ENCODE measurements at places on chromosomes 6 and 20.

DNA sequence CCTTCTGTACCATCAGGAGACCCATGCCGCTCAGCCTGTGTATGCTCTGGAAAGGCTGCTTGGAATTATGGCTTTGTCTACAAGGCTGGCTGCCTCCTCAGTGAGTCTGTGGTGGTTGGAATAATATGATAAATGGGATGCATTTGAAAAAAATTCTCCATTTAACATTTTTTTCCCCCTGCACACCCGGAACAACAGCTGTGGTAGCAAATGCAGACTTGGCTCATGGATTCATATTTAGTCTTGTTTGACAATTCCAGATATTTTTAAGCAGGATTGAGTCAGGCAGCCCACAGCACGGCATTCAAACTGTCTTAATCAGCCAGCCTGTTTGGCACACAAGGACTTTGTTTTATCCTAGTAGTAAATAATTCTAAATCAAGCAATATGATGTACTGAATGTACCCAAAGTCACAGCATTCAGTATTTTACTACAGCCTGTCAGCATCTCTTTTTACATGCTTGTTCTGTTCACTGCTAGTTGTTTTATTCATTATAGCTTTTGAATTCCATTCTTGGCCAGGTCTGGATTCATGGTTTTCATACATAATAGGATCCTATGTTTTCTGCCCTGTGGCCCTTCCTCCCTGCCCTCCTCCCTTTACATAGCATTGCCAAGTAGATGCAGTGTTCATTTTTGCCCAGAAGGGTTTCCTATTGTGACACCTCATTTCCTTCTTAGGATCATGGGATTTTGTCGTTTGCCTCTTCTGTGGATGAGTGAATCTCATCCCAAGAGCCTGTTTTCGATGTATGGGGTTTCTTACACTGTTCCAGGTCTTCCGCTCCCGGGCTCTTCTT lies 68.1 kb downstream of the LRRC1 start:
- no peak for DNase-seq

DNA sequence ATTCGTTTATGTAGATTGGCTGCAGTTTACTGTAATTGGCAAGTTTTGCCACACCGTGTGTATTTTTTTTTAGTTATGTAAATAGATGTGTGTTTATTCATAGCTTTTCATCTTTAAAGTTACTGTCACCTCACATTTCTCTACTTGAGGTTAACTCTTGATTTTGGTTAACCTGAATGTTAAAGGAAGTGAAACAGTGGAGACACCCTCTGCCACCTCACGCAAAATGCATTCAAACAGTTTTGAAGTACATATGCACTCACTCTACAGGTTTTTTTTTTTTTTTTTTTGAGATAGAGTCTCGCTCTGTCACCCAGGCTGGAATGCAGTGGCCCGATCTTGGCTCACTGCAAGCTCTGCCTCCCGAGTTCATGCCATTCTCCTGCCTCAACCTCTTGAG lies 17.7 kb downstream of the OR2A4 start:
- DNase-seq: no peak

GRCh38 chr6:157066781-157067491 lies 256.4 kb downstream of the TMEM242 start:
- no peak for DNase-seq

- DNase-seq: no peak
These were observed 252.6 kb downstream of the DLL1 start for GRCh38 chr6:170038251-170038650.

DNA sequence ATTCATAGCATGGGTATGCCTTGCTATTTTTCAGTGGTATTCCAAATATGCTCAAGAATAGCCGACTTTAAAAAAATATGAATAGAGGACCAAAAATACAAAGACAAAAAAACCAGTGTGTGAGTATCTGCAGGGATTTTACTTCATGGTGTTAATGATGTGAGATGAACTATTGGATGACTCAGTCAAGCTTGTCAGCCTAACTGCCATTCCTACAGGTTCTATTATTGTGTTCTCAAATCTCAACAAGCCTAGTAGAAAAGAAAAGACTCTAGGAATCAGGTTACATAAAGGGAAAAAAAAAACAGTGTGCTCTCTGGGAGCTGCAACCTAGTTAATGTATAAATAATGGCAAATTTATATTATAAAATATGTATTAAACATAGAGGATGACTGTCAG lies 588.4 kb upstream of the BTBD3 start:
- no peak for DNase-seq

GRCh38 chr6:6788394-6789032 lies 200.0 kb downstream of the LY86 start:
- DNase-seq: no peak

GRCh38 chr6:114008331-114008730 lies 37.4 kb upstream of the HDAC2 start:
- no peak for DNase-seq

GRCh38 chr20:62549499-62550086 lies 73.8 kb upstream of the GATA5 start:
- DNase-seq: no peak

- DNase-seq: no peak
These were observed 1309.0 kb downstream of the EPHA7 start for GRCh38 chr6:92110403-92110802.

DNA sequence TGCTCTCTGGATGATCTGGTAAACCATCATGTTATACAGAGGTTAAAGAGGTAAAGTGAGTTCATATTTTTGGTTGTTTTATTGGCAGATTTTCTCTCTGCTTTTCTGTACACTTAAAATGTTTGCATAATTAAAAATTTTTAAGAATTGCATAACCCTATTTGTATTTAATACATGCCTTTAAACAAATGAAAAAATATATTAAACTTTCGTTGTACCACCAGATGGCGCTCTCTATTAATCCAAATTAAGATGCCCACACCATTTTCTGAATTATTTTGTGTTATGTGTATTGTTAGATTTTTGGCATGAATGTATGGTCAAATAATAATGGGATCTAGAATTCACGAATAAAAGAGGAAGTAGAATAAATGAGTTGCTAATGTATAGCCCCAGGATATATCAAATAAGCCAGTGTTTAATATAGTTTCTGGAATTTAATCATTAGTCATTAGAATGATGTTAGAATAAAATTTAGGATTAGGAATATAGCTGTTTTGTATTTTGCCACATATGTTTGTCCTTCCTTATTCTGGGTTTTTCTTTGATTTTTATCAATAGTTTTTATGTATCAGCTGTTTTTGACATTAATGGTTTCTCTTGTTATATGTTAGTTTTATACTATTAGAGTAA lies 38.9 kb downstream of the SMAP1 start:
- DNase-seq: peak; percentile 20

DNA sequence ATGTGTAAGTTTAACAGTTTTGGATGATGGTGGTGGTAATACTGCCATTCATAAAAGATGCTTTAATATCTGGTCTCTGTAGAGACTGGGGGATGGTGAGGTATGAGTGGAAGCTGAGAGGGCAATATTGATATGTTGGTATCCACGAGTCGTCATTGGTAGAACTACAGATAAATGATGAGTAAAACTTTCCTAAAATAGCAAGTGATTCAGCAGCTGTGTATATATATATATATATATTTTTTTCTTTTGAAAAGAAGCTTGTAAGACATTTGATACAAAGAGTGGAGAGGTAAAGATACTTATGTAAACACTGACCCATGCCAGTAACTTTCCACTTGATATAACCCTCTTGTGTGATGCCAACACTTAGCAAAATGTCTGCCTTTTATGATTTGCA lies 41.7 kb upstream of the CITED2 start:
- DNase-seq: no peak

GRCh38 chr6:30972816-30973215 lies 10.7 kb upstream of the MUC21 start:
- no peak for DNase-seq

- no peak for DNase-seq
These were observed 467.5 kb downstream of the PRKN start for GRCh38 chr6:162260027-162260426.

- DNase-seq: no peak
These were observed 33.0 kb downstream of the HNF4A start for GRCh38 chr20:44388466-44389023.

DNA sequence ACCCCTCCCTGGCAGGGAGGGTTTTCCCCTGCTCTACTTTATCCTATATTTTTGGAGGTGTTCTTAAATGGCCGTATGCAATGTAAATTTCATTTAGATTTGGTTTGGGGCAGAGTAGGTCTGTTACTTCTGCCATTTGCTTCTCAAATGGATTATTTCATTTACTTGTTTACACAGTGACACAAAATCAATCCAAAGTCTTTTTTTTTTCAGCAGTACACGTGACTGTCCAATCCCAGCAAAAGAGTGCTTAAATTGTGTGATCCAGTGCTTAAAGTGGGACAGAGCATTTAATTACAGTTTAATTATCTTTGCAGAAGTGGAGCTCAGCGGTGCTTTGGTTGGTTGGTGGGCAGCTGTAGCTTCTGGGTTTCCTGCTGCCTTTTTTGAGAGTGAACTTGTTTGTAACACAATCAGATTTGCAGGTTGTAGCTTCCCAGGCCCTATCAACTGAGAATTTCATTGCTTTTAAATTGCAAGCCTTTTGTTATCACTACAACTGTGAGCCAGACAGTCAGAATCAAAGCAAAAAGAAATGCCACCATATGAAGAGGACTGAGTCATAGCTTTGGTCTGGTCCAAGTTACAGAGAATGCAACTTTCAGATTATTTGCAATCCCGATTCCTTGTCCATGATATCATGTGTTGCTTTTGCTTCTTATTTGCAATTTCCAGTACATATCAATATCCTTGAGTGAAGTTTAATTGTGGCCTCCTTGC lies 216.9 kb downstream of the DOK5 start:
- DNase-seq: no peak

DNA sequence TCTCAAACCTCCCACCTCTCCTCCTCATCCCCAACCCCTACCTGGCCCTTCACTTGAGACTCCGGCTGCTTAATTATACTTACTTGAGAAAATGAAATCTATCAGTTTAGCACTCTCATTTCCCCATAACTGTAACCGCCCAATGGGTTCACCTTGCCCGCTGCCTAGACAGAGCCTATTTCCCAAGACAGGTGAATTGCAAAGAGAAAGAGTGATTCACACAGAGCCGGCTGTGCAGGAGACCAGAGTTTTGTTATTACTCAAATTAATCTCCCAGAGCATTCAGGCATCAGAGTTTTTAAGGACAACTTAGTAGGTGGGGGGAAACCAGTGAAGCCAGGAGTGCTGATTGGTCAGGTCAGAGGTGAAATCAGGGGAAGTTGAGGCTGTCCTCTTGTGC lies 301.4 kb upstream of the CDYL start:
- no peak for DNase-seq

GRCh38 chr20:48609491-48609978 lies 218.3 kb downstream of the PREX1 start:
- DNase-seq: no peak

DNA sequence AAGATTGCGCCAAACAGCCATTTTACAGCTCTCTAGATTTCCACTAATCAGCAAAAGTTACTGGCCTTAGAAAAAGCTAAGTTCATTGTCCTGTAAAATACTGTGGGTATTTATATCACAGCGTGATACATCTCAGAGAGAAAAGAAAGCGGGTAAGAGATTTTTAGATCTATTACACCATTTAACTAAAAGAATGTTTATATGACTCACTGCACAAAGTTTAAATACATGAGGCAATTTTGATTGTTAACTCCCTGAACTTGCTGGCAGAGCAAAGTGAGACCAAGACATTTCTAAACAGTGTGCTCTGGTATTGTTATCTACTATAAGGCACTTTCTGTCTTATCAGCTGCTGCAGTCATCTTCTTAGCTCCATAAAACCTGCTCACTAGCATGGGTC lies 314.3 kb downstream of the EPHA7 start:
- DNase-seq: no peak

DNA sequence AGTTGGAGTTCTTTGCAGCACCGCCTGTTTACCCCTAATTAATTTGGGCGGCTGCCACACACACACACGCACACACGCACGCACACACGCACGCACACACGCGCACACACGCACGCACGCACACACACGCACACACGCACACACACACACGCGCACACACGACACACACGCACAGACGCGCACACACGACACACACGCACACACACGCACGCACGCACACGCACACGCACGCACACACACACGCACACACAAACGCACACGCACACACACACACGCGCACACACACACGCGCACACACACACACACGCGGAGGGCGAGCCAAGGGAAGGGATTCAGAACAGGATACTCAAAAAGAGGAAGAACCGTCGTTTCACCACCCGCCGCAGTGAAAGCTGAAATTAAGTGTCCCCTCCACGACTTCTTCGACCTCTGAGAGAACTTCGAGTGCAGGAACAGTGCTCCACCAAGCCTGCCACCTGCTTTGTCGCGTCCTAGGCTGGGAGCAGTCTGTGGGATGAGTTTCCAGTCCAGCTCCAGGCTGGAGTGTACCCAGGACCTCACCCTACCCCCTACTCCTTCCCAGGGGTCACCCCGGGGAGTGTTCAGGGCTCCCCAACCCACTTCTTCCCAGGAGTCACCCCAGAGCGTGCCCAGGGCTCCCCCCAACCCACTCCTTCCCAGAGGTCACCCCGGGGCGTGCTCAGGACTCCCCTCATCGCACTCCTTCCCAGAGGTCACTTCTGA lies 1.1 kb downstream of the RNASET2 start:
- DNase-seq: no peak

- no peak for DNase-seq
These were observed 126.8 kb downstream of the MAP3K7 start for GRCh38 chr6:90460051-90460450.
